Neural progenitor cell (in vitro differentiated cells): ENCODE measurements at places on chromosomes 1 and 21.

DNA sequence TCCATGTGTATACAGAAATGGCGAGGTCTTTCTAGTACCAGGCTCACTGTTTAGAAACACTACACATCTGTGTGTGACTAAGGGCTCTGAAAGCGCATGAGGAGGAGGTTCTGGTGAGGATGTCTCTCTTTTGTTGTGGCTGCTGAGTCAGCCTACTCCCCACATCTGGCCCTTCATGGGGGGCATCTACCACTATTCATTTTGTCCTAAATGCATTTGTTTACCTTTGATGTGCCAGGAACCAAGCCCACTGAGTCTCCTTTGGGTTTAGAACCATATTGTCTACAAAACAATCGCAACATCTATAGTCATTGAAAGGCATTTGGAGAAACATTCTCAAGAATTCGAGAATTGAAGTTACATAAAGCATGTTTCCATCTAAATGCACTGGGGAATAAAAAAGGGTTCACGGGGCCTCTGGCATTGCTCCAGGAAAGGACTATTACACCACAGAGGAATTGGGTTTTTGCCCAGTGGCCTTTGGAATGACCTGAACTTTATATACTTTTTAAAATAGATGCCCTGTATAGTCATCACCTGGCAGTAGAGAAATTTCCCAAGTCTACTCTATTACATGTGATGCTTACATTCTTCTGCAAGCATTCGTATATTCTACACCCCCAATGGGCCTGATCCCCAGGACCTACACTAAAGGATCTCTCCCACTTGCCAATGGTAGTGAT, 35.1 kb upstream of the ADORA3 start:
- DNase-seq: no peak

DNA sequence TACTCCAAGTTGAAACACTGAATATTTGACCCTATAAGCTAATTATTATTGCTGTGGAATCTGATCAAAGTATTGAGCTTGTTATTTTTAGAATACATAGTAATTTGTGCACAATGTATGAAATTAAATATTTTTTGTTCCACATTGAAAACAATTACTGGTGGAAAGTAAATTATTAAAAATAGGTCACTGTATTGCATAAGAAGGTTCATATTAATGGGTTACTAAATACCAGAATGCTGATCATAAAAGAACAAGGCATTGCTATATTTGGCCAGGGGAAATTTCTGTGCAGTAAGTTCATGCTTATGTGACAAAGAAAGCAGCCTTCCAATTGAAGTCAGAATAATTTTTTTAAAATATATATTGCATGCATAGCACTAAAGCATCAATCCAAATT, 159.4 kb downstream of the TPR start:
- no peak for DNase-seq

DNA sequence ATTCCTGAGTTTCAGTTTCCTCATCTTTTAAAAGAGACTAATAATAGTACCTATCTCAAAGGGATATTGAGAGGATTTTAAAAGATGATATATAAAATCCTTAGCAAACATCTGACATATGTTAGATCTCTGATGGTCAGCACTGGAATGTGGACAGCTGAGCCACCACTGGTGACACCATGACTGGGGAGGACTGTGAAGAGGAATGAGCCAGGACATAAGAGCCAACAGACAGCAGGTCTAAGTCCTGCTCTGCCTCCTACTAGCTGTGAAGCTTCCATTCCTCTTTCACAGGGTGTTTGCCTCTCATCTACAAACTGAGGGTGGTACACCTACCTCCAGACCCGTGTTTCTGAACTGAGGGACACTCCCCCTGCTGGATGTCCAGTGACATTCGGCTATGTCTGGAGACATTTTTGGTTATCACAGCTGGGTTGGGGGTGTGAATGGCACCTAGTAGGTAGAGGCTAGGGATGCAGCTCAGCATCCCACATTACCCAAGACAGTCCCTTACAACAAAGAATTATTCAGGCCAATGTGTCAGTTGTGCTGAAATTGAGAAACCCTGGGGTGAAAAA, 109.1 kb upstream of the OLIG2 start:
- DNase-seq: no peak

GRCh38 chr1:107776900-107777663, 187.9 kb downstream of the VAV3 start:
- DNase-seq: no peak

DNA sequence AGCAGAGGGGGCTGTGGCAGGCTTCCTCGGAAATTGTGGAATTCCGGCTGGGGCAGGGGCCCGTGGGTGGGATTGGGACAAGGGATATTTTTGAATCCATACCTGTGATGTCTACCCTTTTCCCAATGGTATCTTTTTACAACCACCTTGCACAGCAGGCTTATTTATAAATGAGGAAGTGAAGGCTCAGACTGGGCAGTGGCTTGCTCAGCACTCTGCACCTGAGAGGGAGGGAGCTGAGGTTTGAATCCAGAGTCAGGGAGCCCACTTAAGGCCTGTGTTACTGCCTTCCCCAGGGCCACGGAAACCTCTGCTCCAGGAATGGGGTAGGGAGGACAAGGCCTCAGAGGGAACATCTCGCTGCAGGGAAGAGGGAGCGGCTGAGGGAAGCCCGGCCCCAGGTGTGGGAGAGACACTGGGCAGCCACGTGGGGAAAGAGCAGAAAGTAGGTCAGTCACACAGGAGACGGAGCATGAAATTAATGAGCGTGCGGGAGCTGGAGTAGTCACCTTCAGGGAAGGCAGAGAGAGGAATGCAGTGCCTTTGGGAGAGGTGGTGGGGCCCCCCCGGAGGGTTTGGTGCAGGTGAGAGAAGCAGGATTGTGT, 35.4 kb upstream of the SCMH1 start:
- no peak for DNase-seq

GRCh38 chr21:31252611-31253010, 91.5 kb downstream of the TIAM1 start:
- peak; percentile 72 for DNase-seq

DNA sequence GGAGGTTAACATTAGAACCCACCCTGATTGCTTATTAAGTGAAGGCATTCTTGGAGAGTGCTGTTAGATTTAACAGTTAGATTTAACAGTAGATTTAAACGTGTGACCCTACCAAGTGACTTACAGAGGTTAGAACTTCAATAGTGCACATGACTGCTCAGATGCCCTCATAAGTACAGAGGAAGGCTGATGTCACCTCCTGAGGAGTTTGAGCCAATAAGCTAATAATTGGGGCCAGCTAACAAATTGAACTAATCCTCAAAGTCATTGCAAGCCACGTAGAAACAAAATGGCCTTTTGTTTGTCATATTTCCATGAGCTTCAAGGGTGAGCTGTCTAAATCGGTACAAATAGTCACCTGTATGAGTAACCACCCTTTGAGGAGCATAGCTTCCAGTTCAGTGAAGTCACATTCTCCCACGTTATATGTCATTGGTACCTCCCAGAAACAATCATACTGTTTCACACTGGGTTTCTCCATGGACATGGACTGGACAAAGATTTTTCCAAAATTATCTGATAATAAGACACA, 11.7 kb downstream of the AVPR1B start:
- no peak for DNase-seq

DNA sequence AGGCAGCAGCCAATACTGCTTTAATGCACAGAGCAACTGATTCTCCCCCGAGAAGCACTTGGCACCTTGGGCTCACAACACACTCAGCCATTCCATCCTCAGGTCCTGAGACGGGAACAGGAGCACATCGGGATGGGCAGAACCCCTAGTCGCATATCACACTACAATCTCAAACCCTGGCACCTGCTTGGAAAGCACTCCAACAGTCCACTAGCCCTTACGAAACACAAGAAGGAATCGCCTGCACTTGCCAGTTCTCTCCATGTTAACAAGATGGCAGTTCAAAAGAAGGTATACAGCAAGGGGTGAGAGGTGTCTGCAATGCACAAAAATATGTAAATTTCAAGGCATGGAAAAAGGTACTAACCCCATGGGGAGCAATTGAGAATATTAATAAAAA, 21.4 kb downstream of the JAK1 start:
- no peak for DNase-seq

- no peak for DNase-seq
These were observed 169.8 kb downstream of the ADGRL4 start for GRCh38 chr1:78836726-78837125.
